ENCODE measurements at places on chromosomes 11 and 22.

- no peak for DNase-seq
These were observed 23.2 kb downstream of the CASP5 start for GRCh38 chr11:104999721-105000120.

DNA sequence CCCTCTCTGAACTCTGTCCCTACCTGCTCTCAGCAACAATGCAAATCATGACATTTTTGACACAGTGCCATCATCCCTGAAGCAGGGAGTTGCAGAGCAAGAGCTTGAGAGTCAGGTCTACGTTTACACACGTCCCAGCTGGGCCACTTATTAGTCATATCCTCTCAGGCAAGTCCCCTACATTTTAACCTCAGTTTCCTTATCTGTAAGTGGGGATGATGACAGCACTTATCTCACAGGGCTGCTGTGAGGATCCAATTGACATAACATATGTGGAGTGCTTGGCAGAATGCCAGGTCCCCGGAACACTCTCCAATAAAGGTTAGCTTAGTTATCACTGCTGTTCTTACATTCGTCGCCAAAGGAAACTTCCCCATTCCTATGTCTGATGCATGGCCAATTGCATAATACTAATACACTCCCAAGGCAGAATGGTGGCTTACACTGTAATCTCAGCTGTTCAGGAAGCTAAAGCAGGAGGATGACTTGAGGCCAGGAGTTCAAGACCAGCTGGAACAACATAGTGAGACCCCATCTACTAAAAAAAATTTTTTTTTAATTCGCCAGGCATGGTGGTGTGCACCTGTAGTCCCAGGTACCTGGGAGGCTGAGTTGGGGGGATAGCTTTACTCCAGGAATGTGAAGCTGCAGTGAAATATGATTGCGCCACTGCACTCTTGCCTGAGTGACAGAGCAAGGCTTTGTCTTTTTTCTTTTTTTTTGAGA lies 16.6 kb downstream of the ASCC2 start:
- DNase-seq: no peak

- no peak for DNase-seq
These were observed 35.0 kb downstream of the MAFF start for GRCh38 chr22:38236786-38237185.

GRCh38 chr11:42410251-42410955 lies 901.4 kb upstream of the API5 start:
- no peak for DNase-seq

DNA sequence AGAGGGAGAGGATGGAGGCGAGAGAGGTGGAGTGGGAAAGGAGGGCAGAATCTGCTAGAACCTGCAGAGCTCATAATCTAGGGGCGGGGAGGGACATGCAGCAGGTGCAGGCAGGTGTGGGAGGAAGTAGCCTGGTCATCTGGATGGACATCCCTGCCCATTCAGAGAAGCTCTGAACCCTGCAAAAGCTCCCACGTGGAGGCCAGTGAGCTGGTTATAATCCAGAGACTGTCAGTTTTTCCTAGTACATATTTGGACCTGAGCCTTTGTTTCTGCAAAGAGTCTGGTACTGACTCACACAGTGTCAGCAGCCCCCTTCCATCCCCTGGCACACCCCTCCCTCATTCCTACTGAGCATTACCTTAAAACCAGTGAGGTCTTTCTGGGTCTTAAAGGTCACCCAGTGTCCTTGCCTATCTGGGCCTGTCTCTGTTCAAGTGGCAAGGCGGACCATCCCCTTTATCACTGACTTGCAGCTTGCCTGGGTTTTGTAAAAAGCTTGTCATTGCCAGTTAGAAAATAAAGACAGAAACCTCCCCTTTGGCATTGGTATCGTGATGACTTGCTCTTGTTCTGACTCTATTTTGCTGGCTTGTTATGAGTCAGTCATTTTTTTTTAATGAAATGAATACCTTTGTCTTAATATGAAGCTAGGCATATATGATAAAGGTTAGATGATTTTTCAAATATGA lies 26.1 kb downstream of the PTPRJ start:
- no peak for DNase-seq

DNA sequence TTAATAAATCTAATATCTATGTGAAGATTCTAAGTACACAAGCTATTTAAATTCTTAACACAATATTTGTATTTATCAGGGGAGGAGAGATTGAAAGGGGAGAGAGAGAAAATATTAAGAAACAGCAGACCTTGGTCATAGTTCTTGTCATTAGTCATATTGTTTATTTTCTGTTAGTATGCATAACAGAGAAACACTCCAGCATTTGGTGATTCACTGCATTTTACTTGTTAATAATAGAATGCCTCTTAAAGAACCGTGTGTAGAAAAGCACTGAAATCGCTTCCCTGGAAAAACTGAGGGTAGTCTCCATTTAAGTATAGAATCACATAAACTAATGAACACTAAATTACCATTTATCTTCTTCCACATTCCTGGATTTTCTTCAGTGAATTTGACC lies 122.7 kb upstream of the TRPC6 start:
- DNase-seq: no peak

DNA sequence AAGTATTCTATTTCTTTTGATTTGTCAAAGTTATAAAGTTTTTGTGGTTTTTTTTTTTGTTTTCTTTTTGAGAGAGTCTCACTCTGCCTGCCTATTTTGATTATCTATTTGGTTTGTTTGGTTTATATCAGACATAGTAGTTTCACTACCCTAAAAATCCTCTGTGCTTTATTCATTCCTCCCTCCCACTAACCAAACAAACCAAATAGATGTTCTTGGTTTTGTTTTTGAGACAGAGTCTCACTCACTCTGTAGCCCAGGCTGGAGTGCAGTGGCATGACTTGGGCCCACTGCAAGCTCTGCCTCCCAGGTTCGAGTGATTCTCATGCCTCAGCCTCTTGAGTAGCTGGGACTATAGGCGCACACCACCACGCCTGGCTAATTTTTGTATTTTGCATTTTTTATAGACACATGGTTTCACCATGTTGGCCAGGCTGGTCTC lies 67.9 kb downstream of the ENTHD1 start:
- no peak for DNase-seq

- no peak for DNase-seq
These were observed 1.2 kb upstream of the FAR1 start for GRCh38 chr11:13667245-13667644.

- no peak for DNase-seq
These were observed 63.1 kb downstream of the LRRC32 start for GRCh38 chr11:76607431-76607830.

- no peak for DNase-seq
These were observed 16.2 kb downstream of the P2RY6 start for GRCh38 chr11:73288192-73288872.

DNA sequence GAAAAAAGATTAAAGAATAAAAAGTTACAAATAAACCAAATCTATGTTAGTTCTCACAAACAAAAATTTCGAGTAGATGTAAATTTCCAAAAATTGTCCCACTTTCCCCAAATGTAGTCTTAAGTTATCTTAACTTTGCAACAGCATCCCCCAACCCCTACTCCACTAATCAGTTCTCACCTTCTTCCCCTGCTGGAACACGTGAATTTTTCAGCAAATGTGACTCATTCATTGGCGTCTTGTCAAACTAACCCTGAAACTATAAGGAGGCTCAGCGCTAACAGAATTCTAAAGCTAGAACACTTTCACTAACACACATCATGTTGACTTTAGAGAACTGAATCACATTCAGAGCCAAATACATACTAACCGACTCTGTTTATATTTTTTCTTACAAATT lies 46.1 kb downstream of the PHF21A start:
- no peak for DNase-seq

DNA sequence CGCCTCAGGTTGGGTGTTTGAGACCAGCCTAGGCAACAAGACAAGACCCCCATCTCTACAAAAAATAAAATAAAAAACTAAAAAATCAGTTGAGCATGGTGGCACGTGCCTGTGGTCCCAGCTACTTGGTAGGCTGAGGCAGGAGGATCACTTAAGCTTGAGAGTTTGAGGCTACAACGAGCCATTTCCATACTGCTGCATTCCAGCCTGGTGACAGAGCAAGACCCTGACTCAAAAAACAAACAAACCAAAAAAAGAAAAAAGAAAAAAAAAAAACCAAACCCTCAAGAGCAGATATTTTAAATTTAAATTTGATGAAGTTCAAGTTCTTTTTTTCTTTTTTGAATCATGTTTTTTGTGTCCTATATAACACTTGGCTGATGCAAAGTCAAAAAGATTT lies 7.2 kb upstream of the CCDC83 start:
- no peak for DNase-seq

DNA sequence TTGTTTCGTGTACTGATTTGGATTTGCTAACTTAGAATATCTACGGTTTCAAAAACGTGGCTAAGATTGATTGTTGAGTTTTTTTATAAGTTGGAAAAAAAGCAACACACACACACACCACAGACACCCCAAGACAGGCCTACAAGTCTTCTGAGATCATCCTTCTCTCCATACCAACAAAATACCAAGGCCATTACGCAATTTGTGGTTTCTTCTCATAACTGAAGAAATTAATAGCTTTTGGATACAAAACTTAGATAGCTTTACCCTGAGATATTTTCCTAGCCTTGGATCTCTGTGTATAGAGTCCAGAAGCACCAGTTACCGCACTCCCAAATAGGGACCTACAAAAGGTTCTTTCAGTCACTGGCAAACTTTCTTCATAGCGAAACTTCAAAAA lies 113.6 kb downstream of the SIK3 start:
- DNase-seq: no peak

GRCh38 chr11:60797846-60798630 lies 12.9 kb downstream of the MS4A10 start:
- DNase-seq: no peak

GRCh38 chr22:41076857-41077256 lies 15.5 kb upstream of the EP300 start:
- DNase-seq: no peak
